Foreskin keratinocyte (primary cell): ENCODE measurements at places on chromosomes 3 and 15. TPM values are rescaled to one million over a fixed set of nuclear protein-coding genes. Genes with fewer than 3 reads are reported as not detected.

The C3orf33 gene
- 2.0 and 2.6 TPM in 2 replicates for total RNA-seq

The ZBBX gene
- not detected in 2 replicates for total RNA-seq

The NR2E3 gene
- total RNA-seq, result 0.28 and 0.65 TPM in 2 replicates

The SEMA5B gene
- total RNA-seq, result not detected in 2 replicates

The CYP8B1 gene
- total RNA-seq, result not detected in 2 replicates

The MLF1 gene
- 11.1 and 11.6 TPM in 2 replicates for total RNA-seq

The MAP6D1 gene
- total RNA-seq, result 1.3 and 1.5 TPM in 2 replicates

The EXD1 gene
- total RNA-seq, result 0.07 TPM in 1 of 2 replicates, not detected in the other

The SMAD6 gene
- total RNA-seq, result 0.10 TPM in 1 of 2 replicates, not detected in the other

The ERICH6 gene
- total RNA-seq, result not detected in 2 replicates

The LSMEM2 gene
- not detected in 2 replicates for total RNA-seq

The LYZL4 gene
- total RNA-seq, result not detected in 2 replicates

The SOX14 gene
- not detected in 2 replicates for total RNA-seq

The GOLGA8J gene
- 0.07 TPM in 1 of 2 replicates, not detected in the other for total RNA-seq

The RPP14 gene
- total RNA-seq, result 13.5 and 13.6 TPM in 2 replicates

The CFAP100 gene
- not detected in 2 replicates for total RNA-seq

The KNG1 gene
- total RNA-seq, result not detected in 2 replicates

The ZNF592 gene
- 13.1 and 13.5 TPM in 2 replicates for total RNA-seq

The RFTN1 gene
- 29.3 and 33.9 TPM in 2 replicates for total RNA-seq

The B4GALT4 gene
- 21.2 and 23.8 TPM in 2 replicates for total RNA-seq

The HTR3E gene
- not detected in 2 replicates for total RNA-seq
